ENCODE measurements at places on chromosomes 4 and X.

DNA sequence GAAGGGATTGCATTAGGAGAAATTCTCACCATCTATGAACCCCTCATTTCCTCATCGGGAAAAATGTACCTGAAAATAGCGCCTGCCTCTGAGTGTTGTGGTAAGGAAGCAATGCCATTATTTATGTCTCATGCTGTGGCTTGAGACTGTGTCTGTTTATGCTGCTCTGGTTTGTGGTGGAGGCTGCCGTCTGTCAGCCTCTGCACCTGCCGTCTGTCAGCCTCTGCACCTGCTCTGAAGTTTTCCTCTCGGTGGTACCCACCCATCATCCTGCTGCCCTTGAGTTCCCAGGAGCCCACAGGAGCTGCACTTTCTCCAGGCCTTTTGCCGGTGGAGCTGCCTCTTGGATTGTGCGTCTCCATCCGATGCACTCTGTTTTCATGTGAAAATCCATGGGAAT is 68.5 kb upstream of the PPP2R3B start:
- DNase-seq = no peak

DNA sequence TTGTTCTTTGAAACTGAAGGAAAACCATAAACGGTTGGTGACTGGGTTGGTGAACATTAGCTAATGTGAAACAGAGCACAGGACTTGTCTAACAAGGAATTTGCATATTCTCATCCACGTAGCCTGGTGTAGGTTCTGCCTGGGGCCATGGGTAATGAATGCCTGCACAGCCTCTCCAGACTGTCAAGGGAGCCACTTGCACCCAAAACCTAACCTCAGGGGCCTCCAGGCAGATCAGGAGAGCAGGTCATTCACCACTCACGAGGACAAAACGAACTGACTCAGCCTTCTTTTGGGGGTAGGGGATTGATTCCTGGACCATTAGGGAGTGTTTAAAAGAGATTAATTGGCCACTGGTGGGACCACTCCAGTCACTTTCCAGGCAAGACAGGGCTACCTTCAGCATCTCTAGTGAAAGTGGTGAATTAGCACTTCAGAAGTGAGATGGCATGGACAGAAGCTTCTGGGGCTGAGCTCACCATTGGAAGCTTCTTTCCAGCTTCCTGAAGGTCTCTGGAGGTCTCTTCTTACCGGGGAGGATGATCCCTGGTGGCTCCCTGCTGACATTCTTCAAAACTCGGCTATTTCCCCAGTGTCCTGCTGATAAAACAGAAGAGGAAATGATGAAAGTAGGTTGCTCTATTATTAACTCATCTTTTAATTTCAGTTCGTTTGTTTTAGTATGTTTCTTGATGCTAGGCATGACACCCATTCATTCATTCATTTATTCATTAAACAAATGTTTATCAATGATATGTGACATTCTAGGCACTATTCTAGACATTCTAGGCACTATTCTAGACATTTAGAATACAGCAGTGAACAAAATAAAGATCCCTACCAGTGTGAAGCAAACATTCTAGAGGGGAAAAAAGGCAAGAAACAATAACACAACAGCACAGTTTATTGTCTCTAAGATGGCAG is 104.5 kb upstream of the LNX1 start:
- no peak for DNase-seq

DNA sequence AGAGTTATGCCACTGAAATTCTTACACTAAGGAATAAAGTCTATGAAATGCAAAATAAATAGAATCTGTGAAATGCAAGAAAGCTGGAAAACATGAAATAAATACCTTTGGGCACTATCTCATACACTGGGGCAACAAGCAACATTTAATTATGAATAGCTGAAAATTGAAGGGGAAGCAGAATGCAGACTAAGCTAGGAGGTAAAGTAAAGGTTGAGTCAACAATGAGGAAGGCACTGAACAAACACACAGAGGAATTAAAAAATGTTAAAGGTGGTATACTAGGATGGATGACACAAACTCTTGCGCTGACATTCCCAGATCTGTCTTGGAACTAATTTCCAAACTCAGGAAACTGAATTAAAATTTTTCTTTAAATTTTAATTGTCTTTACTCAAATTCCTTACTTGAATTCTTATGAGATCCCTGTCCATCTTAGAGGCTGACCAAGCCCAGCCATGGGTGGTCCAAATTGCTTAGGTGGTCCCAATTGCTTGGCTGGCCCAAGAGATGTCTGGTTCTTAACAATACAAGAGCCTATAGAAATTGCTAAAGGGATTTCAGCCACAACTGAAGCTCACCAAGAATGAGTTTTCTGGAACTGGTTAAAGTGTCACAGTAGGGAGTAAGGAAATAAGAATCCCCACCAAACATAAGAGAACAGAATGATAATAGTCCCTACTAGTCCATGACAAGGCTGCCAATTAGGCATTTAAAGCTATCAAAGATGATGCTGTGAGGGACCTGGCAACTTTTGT is 41.3 kb upstream of the ZCCHC13 start:
- DNase-seq = no peak

- DNase-seq = no peak
Measured at GRCh38 chr4:173213296-173213695, 44.7 kb downstream of the GALNT7 start.

GRCh38 chr4:138217567-138217966 is 24.6 kb downstream of the SLC7A11 start:
- DNase-seq = peak; percentile 24

GRCh38 chrX:65681810-65682209 is 14.4 kb downstream of the MSN start:
- no peak for DNase-seq

DNA sequence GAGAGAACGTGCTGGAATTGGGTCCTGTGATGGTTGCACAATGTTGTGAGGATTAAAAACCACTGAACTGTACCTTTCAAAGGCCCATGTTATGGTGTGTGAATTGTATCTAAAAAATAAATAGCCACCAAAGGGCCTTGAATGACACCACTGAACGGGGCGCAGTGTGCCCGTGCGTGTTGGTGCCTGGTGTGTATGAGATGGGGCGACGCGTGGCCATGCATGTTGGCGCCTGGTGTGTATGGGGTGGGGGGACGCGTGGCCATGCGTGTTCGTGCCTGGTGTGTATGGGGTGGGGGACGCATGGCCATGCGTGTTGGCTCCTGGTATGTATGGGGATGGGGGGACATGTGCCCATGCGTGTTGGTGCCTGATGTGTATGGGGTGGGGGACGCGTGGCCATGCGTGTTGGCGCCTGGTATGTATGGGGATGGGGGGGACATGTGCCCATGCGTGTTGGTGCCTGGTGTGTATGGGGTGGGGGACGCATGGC is 66.6 kb upstream of the HELT start:
- no peak for DNase-seq

DNA sequence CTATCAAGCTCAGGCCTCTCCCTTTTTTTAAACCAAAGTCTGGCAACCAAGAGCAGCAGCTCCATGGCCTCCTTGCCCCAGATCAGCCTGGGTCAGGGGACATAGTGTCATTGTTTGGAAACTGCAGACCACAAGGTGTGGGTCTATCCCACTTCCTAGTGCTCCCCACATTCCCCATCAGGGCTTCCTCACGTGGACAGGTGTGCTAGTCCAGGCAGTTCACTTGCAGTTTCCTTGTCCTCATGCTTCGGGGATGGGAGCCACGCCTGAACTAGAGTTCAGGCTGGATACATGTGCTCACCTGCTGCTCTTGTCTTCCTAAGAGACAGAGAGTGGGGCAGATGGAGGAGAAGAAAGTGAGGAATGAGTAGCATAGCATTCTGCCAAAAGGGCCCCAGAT is 21.5 kb downstream of the SLC34A2 start:
- DNase-seq = no peak

GRCh38 chr4:8050555-8051206 is 107.9 kb downstream of the ABLIM2 start:
- DNase-seq = peak; percentile 87

GRCh38 chr4:22932326-22932725 is 239.6 kb downstream of the GBA3 start:
- peak; percentile 3 for DNase-seq

DNA sequence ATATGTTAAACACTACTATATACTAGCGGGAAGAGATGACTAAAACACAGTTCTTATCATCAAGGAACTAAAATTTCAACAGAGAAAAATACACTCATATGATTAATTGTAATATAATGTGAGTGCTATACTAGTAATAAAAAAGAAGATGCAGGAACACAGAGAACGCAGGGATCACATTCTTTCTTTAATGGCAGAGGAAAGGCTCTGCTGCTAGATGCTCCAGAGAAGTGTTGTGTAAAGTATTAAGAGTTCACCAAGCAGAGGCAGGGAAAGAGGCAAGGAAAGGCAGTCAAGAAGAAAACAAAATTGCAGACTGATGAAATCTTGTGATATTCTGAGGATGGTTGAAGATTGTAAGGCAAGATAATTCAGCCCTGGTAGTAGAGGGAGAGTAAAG is 394.7 kb downstream of the PDGFC start:
- no peak for DNase-seq

DNA sequence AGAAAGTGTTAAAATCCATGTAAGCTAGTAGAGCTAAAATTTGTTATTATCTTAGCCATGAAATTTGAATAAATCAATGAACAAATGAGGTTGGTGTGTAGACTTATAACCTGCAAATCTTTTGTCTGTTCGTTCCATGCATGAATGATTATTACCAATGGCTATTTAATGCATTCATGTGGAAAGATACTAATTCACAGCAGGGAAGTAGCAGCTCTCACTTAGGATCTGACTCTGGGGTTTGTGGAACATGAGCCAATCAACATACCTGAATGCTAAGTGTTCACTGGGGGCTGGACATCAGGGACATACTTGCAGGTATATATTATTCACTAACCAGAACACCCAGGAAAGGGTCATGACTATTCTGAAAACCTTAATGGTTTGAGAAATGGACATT is 444.1 kb downstream of the STIM2 start:
- DNase-seq = no peak

DNA sequence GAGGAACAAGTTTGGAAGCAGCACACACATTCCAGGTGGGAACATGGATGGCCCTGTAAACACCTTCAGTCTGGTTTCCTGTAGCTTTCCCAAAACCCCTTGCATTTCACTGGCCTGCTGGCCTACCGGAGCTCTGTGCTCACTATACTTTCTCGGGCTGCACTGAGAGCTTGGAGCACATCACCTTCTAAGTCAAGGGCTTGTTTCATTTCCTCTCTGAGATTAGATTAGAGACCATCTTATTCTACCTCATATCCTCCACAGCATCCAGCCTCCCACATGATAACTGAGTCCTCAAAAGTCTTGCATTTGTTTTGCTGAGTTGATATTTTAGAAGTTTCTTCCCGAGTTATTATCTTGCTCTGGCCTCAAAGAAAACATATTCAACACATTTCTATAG is 147.7 kb downstream of the RASL11B start:
- DNase-seq = no peak

DNA sequence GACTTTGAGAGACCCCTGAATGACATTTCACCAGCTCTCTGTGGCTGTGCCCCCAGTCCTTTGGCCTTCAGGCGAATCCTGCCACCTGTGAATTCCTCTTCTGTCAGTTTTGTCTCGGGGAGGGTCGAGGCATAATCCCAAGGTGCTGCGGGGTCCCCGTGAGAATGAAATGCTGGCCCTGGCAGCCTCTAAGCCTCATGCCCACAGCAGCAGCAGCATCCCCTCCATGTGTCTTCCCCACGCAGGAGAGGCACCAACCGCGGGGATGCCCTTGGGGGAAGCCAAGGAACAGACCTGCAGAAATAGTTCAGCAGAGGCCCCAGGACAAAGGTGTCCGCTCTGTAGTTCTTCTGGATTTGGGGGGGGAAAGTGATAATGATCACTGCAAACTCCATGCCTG is 104.8 kb downstream of the PHKA2 start:
- DNase-seq = no peak

DNA sequence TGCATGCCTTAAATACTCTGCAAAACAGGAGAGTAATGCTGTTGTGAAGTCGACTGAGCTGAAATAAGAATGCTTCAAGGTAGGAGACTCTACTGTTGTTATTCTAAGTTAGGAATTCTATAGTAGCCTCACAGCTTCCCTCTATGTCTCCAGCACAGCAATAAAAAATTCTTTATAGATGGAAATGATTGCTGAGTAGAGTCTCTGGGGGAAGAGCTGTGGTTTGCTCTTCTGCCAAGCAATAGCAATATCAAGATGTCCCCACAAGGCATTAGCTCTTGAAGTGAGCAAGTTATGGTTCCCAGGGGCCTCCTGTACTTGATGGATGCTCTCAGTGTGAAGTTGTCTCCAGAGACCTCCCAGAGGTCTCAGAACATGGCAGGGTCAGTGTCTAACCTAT is 880.6 kb upstream of the FRG1 start:
- DNase-seq = no peak

DNA sequence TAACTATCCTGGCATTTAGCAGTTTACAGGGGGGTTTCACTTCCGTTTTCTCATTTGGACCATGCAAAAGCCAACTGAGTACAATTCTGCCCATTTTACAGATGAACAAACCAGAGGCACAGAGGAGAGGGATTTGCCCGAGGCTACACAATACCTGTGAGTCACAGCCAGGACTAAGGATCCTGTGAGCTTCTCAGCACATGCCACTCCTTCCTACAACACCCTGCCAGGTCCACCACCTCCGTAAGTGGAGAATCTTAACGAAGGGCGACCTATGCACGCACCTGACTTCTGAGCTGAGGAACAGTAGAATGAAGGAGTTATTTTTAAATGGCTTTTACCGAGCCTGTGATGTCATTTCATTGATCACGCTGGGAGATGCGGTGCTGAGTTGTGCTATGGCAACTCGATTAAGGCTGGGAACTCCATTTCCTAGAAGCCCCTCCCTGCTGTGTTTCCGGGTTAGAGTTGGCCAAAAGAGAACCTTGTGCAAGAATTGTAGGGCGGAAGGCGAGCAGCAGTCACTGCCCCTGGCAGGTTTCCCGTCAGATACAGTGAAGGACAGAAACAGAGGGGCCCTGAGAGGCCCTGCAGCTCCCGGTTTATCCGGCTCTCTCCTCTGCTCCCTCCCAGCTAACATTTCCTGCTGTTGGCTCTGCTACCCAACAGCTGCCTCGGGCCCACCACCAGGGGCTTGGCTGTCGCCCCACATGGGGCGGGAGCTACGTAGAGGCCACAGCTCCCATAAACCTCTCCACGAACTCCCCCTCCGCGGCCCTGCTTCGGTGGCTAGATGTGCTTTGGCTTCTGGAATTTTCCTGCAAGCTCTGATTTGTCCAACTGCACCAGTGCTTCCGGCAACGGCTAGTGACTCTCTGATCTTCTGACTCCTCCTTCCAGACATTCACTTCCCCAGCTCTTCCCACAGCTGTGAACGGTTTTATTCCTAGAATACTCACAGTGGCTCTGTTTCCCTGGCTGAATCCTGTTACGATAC is 75.1 kb upstream of the USP9X start:
- peak; percentile 32 for DNase-seq

DNA sequence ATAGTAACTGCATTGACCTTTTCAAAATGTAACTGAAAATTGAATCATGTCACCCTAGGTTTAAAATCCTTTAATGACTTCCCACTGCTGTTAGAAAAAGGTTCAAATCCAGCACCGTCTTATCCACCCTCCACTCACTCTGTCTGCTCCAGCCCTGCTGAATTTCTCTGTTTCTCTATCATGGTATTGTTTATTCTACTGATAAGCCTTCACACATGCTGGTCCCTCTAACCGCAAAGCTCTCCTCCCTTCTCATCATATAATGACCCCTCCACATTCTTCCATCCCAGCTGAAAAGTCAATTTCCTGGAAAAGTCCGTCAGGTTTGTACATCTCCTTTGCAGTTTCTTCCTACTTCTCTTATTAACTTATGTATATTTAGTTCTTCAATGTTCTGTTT is 389.2 kb upstream of the F9 start:
- DNase-seq = no peak

GRCh38 chrX:149476513-149476912 is 28.6 kb downstream of the IDS start:
- DNase-seq = no peak

GRCh38 chr4:76856243-76857073 is 41.5 kb downstream of the SOWAHB start:
- DNase-seq = no peak
